ENCODE measurements at places on chromosomes 13 and 19.

- DNase-seq: no peak
These were observed 663 bp upstream of the SMAD9 start for GRCh38 chr13:36920616-36921185.

- no peak for DNase-seq
These were observed 477.1 kb upstream of the SGCG start for GRCh38 chr13:22703601-22704209.

GRCh38 chr19:13057147-13057572 lies 45.5 kb downstream of the LYL1 start:
- DNase-seq: no peak

DNA sequence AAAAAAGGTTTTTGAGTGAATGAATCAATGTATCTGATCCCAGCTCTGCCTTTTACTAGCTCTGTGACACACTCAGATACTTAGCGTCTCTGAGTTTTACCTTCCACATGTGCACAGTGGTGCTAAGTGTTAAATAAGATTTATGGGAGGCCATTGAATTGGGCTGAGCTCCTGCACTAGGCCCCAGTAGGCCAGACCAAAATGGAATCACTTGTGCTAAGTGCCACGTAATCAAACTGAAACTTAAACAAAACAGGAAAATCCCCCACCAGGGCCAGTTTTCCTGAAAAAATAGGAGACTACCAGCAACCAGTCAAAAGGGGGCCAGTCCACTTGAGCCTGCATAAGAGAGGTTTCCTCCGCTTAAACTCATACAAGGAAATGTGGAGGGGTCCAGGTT lies 40.9 kb downstream of the GJA3 start:
- no peak for DNase-seq

- DNase-seq: no peak
These were observed 37.5 kb upstream of the POMP start for GRCh38 chr13:28621449-28621848.

DNA sequence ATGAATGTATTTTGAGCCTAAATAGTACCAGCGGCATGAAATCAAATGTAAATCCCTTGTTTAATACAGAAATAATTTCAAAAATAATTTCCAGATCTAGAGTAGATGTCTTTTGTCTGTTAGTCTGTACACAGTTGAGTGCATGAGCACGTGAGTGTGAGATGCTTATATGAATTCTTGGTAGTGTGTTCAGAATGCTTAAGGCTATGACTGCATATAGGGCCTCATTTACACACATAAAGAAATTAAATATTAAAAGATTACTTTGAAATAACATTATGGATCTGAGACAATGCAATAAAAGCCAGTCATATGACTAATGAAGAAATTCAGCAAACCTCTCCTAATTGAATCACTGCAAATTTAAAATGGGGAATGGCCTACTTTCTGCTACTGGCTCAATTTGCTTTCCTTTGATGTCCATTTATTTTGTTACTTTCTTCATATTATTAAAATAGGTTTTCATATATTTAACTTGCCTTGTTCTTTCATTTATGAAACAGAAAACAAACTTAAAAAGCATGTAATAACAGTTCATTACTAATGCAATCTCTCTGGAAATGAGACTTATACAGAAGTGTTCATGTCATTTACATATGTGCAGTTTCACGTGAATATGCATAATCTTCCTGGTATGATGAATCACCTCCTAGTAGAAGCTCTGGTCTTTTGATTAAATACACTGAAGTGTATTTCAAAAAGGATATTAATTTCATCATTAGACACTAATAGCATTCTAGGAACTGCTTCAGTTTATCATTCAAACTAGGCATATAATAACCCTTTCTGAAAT lies 4.5 kb downstream of the AMER2 start:
- no peak for DNase-seq

DNA sequence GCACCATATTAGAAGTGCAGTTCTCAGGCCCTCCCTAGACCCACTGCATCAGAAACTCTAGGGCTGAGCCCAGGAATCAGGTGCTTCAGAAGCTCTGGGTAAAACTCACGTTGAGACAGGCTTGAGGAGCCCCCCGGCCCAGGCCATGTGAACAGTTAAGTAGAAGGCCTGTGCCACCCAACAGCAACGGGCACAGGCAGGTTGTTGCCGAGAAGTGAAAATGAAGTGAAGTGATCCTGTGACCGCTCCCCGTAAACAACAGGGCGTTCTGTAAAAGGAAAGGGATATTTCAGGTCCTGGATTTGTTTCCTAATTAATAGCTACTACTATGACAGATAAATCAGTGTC lies 128.8 kb downstream of the ATP11A start:
- no peak for DNase-seq
